GM04504 (cell line): ENCODE measurements at places on chromosomes 2 and 18.
A peak's percentile ranks its signal among the peaks of the same experiment; 100 is the strongest.

DNA sequence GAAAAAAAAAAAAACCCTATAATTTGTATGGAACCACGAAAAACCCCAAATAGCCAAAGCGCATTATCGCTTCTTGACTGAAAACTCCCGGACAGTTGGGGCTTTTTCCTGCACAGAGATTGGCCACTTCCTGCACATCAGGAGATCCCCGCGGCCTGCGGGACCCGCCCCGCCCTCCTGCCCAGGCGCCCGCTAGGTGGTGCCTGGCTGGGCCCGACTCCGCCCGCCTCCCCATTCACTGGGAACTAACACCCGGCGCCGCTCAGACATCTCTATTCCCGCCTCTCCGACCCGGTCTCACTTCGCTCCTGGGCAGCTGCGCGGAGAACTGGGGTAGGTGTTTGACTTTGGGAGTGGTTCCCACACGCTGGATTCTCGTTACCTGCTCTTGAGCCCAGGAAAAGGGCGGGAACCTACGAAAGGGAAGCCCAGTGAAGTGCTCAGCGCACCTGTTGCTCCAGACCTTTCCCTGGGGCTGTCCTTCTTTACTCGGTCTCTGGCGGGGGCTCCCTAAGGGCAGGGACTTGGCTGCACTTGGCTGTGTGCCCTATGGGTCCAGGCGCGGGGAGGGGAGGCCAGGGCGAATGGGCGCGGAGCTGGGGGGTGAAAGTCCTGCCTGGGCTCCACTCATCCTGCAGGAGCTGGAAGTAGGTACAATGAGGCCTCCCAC lies at the start of gene HMSD:
Gene HMSD (plus strand): TSS at position 234 of the 670 bp plus-strand sequence. CDS start 4,155 bp downstream, outside the sequence.
- DNase-seq, result no peak

- no peak for DNase-seq
Observed at GRCh38 chr2:96893289-96894150, 23.6 kb upstream of the SEMA4C start.

GRCh38 chr18:35661483-35662146 lies 80.1 kb downstream of the GALNT1 start:
- DNase-seq, result no peak

DNA sequence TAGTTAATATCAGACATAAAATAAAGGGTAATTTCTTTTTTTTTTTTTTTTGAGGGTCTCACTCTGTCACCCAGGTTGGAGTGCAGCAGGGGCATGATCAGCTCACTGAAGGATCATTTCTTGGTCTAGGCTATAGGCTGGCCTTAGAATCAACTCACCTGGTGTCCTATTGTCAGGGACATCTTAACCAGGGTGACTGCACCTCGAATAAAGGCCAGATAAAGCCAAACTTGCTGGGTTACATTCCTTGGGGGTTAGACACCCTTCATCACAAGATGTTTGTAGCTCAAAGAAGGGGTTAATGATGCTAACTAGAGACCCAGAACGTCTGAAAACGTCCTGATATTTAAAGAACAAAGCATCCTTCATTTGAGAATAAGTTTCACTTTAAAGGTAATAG lies 17.9 kb downstream of the SPATA3 start:
- DNase-seq, result no peak

DNA sequence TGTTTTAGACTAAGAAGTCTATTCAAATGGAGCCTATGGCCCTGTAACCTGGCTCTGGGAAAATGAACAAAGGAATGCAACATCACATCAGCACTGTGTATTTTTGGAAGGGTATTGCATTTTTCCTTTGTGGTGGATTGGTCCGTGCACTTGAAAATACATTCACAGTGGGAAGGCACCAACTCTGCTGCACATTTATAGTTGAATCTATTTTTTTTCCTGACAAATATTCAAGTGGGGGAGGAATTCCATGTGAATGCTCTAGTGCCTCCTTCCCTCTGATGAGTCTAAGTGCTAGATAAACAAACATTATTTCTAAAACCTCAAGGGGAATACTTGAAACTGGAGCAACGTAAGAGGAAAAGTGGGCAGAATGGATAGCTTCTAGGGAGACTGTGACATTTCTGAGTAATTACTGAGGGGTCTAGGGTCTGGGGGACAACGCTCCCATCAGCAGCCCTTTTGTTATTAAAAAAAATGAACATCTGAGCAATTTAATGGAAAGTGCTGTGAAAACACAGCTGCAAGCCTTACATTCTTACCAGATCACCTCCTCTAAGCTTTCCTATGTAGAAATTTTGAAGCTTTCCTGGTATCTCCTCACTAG lies 208.2 kb downstream of the SLC8A1 start:
- no peak for DNase-seq

- DNase-seq, result no peak
Observed at GRCh38 chr2:27179344-27180000, 30.7 kb downstream of the TCF23 start.

DNA sequence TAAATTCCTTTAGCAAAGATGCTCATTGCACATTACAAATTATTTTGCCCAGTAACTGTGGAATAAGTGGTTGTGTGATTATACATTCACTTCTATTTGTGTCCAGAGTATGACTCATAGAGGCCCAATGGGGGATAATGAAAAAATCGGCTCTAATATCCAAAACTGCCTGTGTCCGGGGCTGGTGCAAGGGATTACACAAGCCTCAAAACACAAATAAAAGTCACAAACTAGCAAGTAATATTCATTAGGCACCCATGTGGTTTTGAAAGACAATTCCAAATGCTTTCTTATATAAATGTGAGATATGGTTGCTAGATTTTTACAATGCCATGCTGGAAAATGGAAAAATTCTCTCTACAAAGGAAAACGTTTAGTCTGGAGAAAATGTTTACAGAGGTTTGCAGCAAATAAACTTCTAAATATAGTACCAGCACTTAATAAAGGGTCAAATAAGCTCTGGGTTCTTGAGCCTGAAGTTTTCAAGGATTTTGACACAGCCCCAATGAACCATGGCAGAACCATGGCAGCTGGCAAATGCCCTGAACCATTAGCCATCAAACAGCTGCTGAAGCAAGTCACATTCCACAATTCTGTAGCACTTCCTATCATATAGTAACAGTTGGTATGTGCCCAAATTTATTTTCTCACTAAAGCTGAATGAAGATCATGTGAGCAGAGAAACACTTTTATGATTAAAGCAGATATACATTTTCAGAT lies 40.5 kb downstream of the IRS1 start:
- DNase-seq, result peak; percentile 51

GRCh38 chr2:27209621-27210401 lies 2.0 kb upstream of the ATRAID start:
- DNase-seq, result no peak

- no peak for DNase-seq
Observed at GRCh38 chr18:10770264-10770663, 244.4 kb downstream of the NAPG start.

- no peak for DNase-seq
Observed at GRCh38 chr2:149686136-149687051, 98.8 kb upstream of the MMADHC start.

GRCh38 chr2:10253596-10254372 lies 48.9 kb upstream of the HPCAL1 start:
- DNase-seq, result no peak

GRCh38 chr2:173355132-173355865 lies 627 bp downstream of the CDCA7 start:
- DNase-seq, result no peak

DNA sequence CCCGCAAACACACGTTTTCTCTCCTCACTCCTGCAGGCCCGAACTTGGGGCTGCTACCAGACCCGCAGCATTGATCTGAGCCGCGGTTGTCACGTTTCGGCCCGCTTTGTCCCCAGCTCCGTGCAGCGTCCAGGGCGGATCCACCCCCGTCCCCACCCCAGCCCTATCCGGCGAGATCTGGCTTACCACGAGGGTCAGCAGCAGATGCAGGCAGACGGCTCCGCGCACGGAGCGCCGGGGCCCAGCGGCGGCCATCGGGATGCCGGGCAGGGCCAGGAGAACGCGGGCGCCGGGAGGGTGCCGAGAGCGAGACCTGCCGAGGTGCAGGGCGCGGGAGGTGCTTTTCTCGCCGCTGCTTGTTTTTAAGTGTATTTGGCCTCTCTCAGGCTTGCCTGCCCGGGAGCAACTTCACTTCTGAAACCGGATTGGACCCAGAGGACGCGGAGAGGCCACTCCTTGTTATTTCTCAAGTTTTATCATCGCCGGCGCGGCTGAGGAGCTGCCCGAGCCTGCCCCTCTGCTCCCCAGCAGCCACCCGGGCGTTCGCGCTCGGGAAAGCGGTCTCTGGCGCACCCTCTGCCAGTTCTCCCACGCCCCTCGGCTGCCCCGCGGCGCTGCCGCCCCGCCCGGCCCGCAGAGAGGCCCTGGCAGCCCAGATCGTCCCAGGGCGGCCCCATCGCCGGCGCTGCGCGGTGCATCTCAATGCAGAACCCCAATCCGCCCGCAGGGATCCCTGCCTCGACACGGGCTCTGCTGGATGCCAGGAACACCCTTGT lies at the start of gene DSC3:
Gene DSC3 (minus strand): TSS at position 337 of the 776 bp plus-strand sequence. CDS start 82 bp downstream, at position 255.
- DNase-seq, result no peak

DNA sequence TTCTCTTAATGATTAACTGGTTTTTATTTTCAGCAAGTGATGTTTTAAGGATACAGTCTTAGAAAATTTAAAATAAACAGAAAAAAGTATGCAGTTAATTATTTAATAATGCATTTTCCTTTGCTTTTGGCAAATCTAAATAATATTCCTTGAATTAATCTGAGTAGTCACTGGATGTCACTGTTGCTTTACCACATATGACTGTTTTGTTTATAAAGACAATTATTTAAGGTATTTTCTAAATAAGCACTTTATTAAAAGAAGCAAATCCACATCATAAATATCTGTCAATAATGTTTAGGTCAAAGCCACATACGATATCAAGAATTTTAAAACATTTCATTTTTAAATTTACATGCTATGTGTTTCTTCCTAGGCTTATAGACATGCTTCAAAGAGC lies 40.6 kb upstream of the TFPI start:
- no peak for DNase-seq

DNA sequence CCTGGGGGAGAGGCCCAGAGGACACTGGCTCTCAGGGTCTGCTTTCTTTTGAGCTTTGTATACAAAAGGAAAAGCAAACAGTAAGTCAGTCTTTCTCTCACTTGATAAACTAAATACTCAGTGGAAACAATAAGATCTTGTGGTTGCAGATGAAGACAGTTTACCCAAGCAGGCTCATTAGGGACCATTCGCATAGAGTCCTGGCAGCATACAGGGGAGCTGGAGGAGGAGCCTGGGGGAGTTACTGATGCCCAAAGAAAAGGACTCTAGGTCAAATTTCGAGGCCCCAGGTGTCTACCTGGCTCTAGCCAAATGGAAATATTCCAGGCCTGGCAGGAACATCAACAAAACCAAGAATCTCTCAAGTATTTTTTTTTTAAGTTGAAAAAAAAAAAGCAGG lies 225.3 kb downstream of the CNTNAP5 start:
- no peak for DNase-seq

DNA sequence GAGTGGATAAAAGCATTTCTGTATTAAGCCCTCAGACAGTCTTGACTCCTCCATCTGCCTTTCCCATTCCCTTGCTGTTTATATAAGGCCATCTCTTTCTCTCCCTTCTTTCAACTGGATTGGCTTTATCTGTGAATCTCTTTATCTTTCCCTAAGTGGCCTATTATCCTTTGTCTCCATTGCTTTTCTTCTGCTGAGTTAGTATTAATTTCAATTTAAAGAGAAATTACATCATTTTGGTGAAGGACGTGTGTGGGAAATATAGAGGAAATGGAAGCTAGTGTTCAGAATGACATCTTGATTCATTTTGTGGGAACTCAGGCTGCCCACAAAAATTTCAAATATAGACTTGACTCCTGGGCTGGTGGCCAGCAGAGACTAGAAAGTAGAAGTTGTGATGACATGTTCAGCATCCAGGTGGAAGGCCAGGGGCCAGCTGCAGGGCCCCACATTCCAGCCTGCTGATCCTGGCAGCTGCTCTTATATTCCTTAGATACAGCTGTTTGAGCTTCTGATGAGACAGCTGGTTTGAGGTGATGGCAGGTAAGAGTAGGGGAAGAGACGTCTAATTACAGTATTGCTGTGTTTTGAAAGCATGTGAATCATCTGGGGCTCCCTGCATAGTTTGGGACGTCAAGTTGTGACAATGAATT lies 52.3 kb downstream of the DIS3L2 start:
- peak; percentile 81 for DNase-seq

DNA sequence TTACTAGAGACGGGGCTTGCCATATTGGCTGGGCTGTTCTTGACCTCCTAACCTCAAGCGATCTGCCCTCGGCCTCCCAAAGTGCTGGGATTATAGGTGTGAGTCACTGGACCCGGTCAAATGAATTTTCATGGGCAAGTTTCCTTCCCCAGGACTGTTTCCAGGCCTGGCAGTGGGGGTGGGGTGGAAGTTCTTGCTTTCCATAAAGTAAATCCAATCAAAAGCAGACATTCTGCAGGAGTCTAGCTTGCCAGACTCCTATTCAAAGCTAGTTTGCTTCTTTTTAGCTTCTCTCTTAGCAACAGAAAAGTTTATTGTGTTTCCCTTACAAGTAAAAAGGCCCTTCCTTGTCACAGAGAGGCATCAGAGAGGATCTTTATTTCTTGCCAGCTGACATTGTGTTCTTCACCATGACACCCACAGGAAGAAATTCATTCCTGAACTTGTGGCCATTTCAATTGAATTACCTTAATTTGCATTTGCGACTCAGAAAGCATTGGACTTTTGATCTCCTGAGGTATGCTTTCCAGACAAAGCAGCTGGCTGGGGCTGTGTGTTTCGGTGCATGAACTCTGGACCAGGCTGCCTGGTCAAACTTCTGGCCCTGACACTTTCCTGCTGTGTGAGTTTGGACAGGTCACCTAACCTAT lies 37.9 kb downstream of the LYPD1 start:
- peak; percentile 35 for DNase-seq

GRCh38 chr18:66511289-66511688 lies 92.6 kb downstream of the CDH19 start:
- no peak for DNase-seq

- no peak for DNase-seq
Observed at GRCh38 chr2:54107903-54108615, 7.4 kb upstream of the ACYP2 start.

- no peak for DNase-seq
Observed at GRCh38 chr18:55236150-55236931, 277.1 kb upstream of the CCDC68 start.

- DNase-seq, result no peak
Observed at GRCh38 chr2:126719191-126719832, 63.4 kb downstream of the GYPC start.

GRCh38 chr2:20365249-20365817 lies 14.7 kb upstream of the PUM2 start:
- peak; percentile 37 for DNase-seq

GRCh38 chr2:207767461-207768167 lies 2.1 kb downstream of the FZD5 start:
- DNase-seq, result no peak
